ENCODE measurements at places on chromosomes 6 and 20.

DNA sequence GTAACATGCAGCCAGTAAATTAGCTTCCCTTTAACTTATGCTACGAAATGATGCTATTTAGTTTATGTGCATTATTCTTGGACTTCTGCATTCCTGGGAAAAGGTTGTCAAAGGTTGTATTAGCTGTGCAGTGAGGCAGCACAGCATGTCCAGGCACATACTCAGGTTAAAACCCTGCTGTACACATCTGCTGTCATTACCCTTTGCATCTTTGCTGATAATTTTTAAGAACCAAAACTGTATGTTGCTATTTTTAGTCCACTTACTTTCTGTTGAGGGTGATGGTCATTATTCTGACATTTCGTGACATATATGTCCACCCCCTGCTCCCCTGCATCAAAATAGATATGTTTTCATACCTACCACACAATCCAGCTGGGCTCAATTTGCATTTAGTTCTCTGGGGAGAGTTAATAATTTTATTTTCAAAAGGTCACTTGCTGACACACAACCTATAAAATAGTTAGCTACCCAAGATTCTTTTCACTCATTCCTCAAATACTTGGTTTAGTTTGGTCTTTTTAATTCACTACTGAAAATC is 142.5 kb upstream of the SPACA1 start:
- DNase-seq = no peak

- no peak for DNase-seq
Observed at GRCh38 chr6:78615430-78615904, 251.9 kb upstream of the IRAK1BP1 start.

GRCh38 chr6:8831366-8832152 is 396.2 kb upstream of the SLC35B3 start:
- no peak for DNase-seq

GRCh38 chr6:116073765-116074440 is 13.2 kb upstream of the FRK start:
- DNase-seq = no peak

DNA sequence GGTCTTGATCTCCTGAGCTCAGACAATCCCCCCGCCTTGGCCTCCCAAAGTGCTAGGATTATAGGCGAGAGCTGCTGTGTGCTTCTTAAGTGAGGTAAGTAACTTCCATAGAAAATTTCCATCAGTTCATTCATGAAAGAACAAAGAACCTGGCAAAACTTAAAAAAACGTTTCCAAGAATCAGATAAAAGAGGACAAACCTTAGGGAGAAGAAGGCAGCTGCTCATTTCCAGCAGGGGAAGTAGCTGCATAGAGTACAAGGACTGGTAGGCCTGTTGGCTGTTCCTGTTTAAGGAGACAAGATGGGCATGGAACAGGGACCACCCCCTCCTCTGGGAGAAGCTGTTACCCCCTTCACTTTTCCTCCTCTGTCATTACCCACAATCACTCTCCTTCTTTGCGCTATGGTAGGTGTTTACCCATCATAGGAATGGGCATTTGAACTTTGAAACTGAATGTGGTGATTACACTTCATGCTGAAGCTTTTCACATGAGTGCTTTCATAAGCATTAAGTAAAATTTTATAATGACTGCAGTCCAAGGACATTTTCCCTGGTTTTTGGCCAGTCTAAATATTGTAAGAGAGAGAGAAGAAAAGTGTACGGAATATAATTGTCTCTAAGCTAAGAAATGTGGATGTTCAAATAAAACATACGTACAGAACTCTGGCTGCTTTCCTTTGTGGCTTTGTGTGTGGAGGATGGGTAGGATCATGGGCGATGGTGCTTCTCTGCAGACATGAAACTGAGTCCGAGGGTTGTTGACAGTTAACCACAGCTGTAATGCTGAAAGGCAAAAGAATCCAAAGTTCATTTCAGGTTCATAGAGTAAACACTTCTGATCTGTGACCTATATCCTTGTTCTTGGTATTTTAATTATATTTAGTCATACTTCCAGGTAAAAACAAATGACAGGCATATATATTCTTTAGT is 56.4 kb downstream of the CCN2 start:
- DNase-seq = no peak

DNA sequence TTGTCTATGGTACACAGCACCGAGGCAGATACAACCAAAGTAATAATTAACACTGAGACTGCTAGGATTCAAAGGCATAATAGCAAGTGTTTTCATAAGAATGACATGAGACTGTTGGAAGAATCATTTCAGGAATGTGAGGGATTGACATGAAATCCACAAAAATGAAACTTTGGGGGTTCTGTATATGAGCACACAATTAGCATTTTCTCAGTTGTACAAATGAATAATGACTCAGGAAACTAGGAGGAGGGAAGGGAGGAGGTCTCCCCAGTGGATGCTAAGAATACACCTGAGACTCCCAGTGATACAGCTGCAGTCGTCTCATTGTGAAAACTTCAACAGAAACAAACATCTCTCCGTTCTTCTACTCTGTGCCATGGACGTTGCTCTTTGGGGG is 428.4 kb upstream of the PLCB4 start:
- DNase-seq = no peak

DNA sequence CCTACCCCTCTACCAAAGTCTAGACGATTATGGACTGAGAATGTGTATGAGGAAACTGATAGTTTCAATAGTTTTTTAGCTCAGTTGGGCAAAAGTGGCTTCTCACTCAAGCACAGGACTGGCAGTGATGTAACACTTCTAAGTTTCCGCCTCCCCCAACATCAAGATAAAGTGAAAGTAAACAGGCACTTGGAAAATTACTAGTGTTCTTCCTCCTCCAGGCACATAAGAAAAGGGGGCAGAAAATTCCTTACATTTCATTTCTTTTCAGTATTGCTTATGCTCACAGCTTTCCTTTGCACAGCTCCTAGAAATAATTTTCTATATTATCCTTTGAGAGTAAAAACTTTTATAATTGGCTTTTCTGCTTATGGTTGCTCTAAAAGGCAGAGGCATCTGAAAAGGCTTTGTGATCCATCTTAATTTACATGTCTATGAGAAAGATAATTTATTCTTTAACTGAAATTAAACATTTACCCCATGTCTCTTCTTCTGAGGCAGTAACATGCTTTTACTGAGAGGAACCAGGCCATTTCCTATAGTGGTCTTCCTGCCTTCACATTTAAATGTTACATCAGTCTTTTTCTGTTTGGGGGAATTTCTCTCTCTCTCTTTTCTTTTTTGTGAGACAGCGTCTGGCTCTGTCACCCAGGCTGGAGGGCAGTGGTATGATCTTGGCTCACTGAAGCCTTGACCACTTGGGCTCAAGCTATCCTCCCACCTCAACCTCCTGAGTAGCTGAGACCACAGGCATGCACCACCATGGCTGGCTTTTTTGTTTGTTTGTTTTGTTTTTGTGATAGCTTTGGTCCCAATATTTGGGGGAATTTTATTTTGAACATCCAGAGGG is 65.0 kb upstream of the EEF1A1 start:
- no peak for DNase-seq

GRCh38 chr20:52922436-52922835 is 49.7 kb upstream of the TSHZ2 start:
- DNase-seq = no peak

GRCh38 chr6:99349171-99350141 is at the start of gene FAXC:
Gene FAXC (minus strand): TSS chr6:99349674. CDS start chr6:99349372, 302 bp downstream.
- DNase-seq = no peak

- no peak for DNase-seq
Observed at GRCh38 chr20:62227977-62228958, 8.2 kb upstream of the HRH3 start.

DNA sequence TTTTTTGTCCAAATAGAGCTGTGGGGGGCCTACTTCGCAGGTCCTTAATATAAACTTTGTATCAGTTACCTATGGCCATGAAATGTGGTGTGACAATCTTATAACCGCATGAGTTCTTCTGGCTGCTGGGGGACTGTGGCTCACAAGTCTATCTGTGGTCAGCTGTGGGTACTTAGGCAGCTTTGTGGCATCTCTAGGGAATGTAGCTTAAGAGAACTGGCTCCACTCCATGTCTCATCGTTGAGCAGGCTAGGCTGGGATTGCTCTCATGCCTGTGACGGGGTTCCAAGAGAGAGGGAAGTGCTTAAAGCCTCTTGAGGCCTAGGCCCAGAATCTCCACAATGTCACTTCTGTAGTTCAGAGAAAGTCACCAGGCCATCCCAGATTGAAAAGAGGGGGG is 140.5 kb downstream of the BTBD3 start:
- DNase-seq = no peak

DNA sequence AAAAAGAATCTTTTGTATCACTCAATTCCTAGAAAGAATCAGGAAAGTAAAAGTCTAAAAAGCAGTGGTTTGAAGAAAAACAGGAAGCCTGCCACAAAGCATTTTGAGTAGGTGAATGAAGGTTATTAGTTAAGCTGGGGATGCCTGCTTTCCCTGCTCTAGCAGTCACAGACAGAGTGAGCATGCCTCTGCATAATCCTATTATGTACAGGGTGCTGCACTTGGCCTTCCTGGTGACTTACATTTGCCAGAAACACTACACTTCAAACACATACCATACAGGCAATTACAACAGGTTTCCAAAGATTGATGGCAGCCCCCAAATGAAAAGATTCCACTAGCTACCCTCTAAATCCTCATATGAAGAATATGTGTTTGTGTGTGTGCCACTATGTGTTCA is 130.8 kb downstream of the TPBG start:
- no peak for DNase-seq

DNA sequence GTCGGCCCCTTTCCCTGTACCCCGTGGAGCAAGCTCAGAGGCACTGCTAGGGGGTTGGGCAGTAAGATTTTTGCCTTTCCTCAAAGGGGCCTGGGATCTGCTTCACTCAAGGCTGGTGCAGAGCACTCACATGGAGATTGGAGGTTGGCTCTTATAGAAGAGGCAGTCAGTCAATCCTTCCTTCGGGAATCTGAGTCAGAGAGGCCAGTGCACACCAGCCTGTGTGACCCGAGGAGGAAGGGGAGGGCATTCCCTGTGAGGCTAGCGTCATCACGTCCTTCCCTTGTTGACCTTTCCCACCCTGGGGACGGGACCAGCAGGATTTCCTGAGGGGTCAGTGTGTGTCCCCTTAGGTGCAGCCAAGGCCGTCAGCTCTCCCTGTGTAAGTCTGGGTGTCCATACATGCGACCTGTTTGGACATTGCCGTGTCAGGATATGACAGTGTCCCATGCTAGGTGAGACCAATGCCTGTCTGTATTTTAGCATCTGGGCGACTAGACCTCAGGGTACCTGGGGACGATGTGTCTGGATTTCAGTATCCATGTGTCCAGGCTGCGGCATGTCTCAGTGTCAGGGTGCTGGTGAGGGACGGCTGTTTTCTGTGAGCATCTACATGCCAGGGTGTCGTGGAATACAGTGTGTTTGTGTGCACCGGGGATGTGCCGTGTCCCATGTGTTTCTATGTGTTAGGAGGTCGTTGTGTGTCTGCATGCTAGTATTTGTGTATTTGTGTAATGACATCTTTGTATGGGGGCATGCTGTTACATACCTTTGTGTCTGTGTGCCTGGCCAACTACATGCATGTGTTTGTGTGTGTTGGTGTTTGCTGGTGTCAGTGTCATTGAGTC is 2.8 kb upstream of the ZNF512B start:
- no peak for DNase-seq

GRCh38 chr6:108557494-108558371 is 3.0 kb upstream of the FOXO3 start:
- peak; percentile 67 for DNase-seq

- DNase-seq = no peak
Observed at GRCh38 chr6:138772596-138773176, 883 bp upstream of the CCDC28A start.

GRCh38 chr6:38525888-38526287 is 113.8 kb downstream of the BTBD9 start:
- no peak for DNase-seq

DNA sequence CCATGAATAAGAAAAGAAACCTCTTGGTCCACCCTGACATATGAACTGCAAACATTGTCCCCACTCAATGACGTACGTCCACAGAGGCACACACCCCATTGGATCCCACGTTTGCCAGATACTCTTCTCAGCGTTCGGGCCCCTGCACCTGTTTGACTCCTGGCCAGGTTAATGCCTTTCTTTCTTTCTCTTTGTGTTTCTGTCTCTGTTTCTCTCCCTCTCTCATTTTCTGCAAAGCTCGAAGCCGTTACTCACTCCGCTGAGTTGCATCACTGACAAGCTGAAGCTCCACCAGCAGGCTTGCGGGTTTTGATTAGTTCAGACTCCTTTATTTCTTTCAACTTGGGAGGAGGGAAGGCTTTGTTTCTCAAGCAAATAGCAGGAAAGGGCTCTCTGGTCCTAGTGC is 135.5 kb upstream of the SUPT3H start:
- no peak for DNase-seq

DNA sequence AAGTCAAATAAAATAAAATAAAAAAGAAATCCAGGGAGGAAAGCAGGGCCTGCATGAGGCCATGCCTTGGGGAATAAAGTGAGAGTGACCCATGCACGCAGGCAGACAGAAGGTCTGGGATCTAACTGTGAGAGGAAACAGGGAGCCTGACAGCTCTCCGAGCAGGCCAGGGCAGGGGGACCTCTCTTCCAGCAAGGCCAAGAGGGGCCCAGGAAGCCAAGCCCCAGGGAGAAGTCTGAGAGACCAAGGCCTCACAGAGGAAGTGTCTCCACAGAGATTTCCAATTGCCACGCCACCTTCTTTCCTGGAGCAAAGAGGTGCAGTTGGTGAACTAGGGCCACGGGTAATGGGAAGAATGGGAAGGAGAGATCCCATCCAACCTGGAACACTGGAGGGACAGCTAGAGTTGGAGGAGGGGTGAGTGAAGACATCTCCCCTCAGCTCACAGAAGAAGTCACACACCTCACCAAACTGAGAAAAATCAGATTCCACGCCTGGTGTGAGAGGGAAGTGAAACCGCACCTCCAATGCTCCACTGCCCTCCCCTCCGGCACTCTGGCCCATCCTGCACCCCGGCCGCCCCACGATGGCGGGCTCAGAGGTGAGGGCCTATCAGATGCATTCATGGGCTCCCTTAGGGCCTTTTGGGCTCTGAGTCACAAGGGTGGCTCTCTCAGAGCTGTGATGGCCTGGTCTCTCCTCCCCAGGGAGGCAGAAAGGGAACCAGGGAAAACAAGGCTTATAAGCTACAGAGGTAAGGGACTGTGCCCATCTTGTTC is 25.1 kb upstream of the TAF8 start:
- DNase-seq = no peak

GRCh38 chr20:17857639-17858449 is 110.8 kb downstream of the SNX5 start:
- no peak for DNase-seq

- no peak for DNase-seq
Observed at GRCh38 chr6:43744491-43744890, 25.5 kb upstream of the VEGFA start.

Data from stimulated activated CD8-positive, alpha-beta memory T cell treated with anti-CD3 and anti-CD28 coated beads, Interleukin-4, amount 100 ng/mL, for 4 hours (primary cell).